ENCODE measurements at places on chromosomes 4 and X. TPM values are rescaled to one million over a fixed set of nuclear protein-coding genes. Genes with fewer than 3 reads are reported as not detected.

The CBLL2 gene
- total RNA-seq: not detected

The ATP1B4 gene
- total RNA-seq: not detected

- H3K27me3 ChIP-seq: no peaks in the 10 kb centered on the region
- no peaks in the 10 kb centered on the region for H3K36me3 ChIP-seq
- DNase-seq: no peak
- H3K4me1 ChIP-seq: peaks cover 10% of the 10 kb centered on the region
- no peak overlapping the region for H3K27ac ChIP-seq
Observed at GRCh38 chr4:7757501-7758471, 181.9 kb downstream of the AFAP1 start.

DNA sequence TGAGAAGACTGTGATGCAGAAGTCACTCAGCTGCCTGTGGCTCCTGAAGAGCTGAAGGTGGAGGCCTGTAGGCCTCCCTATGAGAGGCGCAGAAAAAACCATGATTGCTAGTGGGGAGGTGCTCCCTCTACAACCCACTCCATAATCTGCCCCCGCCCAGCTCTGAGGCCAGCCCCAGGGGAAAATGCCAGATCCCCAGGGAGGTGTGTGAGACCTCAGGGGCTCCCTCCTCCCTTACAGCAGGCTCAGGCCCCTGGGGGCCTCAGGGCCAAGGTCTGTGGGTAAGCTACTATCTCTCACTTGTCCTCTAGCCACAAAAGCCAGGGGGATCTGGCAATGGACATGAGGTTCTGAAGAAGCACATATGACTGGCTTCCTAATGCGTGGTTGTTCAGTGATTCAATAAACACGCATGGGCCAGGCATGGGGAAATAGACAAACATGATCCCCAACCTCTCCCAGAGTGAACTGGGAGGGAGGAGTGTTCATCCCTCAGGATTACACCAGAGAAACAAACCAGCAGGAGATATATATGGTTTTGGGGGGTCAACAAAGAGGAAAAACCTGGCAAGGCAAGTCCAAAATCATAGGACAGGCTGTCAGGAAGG is 51.0 kb upstream of the MTM1 start:
- H3K36me3 ChIP-seq: no peaks in the 10 kb centered on the region
- H3K27me3 ChIP-seq: peaks cover 5% of the 10 kb centered on the region

- peaks cover 2% of the 10 kb centered on the region for H3K36me3 ChIP-seq
- H3K27ac ChIP-seq: no peak overlapping the region
- no peak for DNase-seq
Observed at GRCh38 chrX:17527922-17528321, 152.9 kb downstream of the NHS start.

DNA sequence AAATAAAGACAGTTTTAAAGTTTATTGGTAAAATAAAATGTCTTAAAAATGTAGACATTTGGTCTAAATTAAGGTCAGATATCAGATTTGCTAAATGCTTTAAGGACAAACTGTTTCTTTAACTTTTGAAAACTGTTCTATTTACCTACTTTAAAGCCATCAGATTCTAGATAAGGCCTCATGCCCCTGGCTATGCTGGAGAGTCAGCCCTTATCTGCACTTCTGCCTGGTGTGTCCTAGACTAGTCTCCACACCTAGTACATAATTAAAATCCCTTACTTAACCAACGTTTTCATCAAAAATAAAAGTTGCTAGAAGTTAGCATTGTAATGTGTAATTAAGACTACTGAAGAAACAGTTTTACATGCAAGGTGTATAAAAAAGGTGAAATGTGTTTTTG is 25.6 kb downstream of the HSD17B11 start:
- no peaks in the 10 kb centered on the region for H3K4me1 ChIP-seq
- no peaks in the 10 kb centered on the region for H3K27me3 ChIP-seq
- no peak overlapping the region for H3K4me3 ChIP-seq
- DNase-seq: no peak

GRCh38 chr4:109676886-109677285 is 26.4 kb downstream of the CASP6 start:
- no peak overlapping the region for H3K4me3 ChIP-seq
- DNase-seq: no peak
- H3K4me1 ChIP-seq: peaks cover under 1% of the 10 kb centered on the region
- no peaks in the 10 kb centered on the region for H3K27me3 ChIP-seq
- H3K27ac ChIP-seq: no peak overlapping the region

DNA sequence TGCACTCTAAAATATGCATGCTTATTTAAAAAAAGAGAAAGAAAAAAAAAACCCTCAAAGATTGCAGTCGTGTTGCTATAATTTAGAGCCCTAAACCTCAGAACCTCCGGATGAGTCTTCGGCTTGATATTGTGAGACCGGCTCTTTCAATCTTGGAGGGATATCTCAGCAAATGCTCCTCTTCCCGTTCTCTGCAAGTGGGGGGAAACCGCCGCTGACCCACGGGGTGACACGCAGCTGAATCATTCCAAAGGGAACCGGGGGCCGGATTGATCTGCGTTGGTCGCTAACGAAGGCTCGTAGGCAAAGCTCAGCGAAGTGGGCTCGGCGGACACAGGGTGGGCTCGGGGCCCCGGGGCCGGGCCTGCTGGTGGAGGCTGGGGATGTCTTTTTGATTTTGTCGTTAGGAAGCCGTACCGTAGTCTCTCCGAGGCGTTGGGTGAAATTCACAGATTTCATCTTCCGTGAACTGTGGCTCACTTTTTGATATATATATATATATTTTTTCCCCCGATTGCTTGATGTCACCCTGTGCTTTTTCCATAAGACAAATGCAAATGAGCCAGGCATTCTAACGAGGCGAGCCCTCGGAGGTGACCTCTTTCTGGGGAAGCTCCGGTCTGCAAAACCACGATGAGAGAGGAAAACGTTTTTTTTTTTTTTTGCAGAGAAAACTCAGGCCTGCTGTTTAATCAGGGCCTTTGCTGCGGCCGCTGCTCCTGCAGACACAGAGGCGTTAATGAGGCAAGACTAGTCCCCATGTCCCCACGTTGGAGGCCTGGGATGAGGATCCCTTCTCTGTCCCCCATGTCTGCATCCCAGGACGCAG is 110.7 kb upstream of the PPP2R3B start:
- H3K4me3 ChIP-seq: no peak overlapping the region
- DNase-seq: no peak
- no peak overlapping the region for H3K27ac ChIP-seq
- peaks cover 3% of the 10 kb centered on the region for H3K27me3 ChIP-seq
- H3K4me1 ChIP-seq: no peaks in the 10 kb centered on the region
